ENCODE measurements at places on chromosomes 12 and 14. TPM values are rescaled to one million over a fixed set of nuclear protein-coding genes. Genes with fewer than 3 reads are reported as not detected.

The MEG3 gene
- not detected for total RNA-seq

- DNase-seq = no peak
- peaks cover 9% of the 10 kb centered on the region for H3K36me3 ChIP-seq
- no peak overlapping the region for H3K4me3 ChIP-seq
- H3K27me3 ChIP-seq = no peaks in the 10 kb centered on the region
- H3K27ac ChIP-seq = no peak overlapping the region
Observed at GRCh38 chr12:70240673-70241072, 2.6 kb upstream of the CNOT2 start.

- H3K4me1 ChIP-seq = no peaks in the 10 kb centered on the region
- no peaks in the 10 kb centered on the region for H3K36me3 ChIP-seq
- H3K27me3 ChIP-seq = no peaks in the 10 kb centered on the region
- DNase-seq = no peak
Observed at GRCh38 chr14:84253326-84253725, 1276.6 kb upstream of the FLRT2 start.

The EID3 gene
- 1.9 TPM for total RNA-seq

DNA sequence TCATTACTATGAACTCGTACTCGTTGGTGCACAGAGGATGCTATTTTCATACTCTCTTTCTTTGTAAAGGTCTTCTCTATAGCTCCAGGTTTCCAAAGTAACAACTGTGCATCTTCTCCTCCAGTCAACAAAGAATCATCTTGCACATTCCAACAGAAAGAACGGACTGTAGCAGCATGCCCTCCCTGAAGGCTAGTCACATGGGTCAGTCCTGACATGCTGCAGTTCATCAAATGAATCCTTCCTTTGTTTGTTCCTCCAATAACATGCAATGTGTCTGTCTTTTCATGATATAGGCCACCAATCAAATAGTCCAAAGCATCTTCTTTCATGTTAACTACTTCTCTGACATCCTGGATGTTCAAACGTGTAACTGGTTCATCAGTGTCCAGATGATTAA is 42.9 kb downstream of the WDR89 start:
- no peaks in the 10 kb centered on the region for H3K27me3 ChIP-seq
- H3K4me1 ChIP-seq = no peaks in the 10 kb centered on the region
- no peak overlapping the region for H3K4me3 ChIP-seq
- H3K27ac ChIP-seq = no peak overlapping the region
- H3K36me3 ChIP-seq = peaks cover 7% of the 10 kb centered on the region

GRCh38 chr12:11174022-11174421 is 3.0 kb downstream of the SMIM10L1 start:
- no peak for DNase-seq
- H3K4me3 ChIP-seq = no peak overlapping the region
- H3K4me1 ChIP-seq = peaks cover 6% of the 10 kb centered on the region
- H3K27ac ChIP-seq = no peak overlapping the region
- no peaks in the 10 kb centered on the region for H3K27me3 ChIP-seq
- H3K36me3 ChIP-seq = no peaks in the 10 kb centered on the region
